ENCODE measurements at places on chromosomes 12 and 14.

DNA sequence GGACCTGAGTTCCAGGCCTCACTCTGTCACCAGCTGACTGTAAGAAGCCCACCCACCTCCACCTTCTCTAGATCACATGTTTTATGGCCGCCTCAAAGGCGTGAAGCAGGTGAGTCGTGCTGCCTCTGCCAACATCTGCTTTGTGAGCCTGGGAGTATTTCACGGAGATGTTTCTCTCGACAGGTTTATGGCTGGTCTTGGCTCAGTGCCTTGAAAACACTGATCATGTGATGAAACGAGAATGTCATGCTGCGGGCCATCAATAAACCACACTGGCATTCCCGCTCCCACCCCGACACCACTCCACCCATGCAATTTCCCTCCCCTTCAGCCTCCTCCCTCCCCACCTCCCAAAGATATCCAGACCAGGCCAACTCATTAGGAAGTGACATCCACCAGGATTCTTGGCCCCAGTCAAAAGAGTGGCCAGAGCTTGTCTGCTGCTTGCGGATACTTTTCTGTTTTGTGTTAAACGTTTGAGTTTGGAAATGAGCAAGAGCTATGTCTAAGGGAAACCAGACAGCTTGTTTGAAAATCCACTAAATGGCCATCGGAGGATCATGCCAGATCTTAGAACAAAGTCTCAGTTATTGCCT is 53.8 kb upstream of the NTF3 start:
- no peak for DNase-seq

GRCh38 chr14:30803185-30803584 is 71.2 kb upstream of the COCH start:
- DNase-seq = no peak

DNA sequence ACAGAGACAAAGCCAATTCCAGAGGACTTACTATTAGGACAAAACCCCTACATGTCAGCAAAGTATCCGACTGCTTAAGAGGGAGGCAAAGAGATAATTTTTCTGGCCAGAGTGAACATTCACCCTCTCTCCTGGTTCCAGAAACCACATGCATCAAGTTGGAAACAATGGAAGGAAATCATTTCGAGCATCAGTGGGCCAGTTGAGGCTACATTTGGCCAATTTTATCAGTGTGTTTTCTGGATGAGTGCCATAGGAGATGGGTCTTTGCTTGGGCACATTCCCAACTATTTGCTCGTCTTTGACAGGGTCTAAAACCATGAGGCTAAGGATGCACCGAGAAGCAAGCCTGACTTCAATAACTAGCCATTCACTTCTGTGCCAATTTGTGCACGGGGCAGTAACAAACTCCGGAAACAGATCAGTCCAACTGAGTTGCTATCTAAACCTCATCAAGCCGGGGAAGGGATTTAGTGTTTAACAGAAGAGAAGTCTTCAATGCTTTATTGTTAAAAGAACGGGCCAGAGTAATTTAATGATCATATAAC is 17.4 kb downstream of the EGLN3 start:
- no peak for DNase-seq

DNA sequence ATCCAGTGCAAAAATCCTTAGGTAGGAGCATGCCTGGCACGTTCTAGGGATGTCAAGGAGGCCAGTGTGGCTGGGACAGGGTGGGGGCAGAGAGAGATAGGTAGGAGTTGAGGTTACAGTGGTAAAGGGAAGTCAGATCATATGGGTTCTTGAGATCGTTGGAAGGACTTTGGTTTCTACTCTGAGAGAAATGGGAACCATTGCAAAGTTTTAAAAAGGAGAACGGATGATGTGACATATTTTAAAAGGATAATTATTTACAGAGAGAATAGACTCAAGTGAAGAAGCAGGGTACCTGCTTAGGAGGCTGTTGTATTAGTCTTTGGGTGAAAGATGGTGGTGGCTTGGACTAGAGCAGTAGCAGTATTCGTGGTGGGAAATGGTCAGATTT is 47.6 kb upstream of the ATP2B1 start:
- no peak for DNase-seq

- DNase-seq = no peak
Observed at GRCh38 chr12:118773956-118774723, 207.2 kb upstream of the SRRM4 start.

DNA sequence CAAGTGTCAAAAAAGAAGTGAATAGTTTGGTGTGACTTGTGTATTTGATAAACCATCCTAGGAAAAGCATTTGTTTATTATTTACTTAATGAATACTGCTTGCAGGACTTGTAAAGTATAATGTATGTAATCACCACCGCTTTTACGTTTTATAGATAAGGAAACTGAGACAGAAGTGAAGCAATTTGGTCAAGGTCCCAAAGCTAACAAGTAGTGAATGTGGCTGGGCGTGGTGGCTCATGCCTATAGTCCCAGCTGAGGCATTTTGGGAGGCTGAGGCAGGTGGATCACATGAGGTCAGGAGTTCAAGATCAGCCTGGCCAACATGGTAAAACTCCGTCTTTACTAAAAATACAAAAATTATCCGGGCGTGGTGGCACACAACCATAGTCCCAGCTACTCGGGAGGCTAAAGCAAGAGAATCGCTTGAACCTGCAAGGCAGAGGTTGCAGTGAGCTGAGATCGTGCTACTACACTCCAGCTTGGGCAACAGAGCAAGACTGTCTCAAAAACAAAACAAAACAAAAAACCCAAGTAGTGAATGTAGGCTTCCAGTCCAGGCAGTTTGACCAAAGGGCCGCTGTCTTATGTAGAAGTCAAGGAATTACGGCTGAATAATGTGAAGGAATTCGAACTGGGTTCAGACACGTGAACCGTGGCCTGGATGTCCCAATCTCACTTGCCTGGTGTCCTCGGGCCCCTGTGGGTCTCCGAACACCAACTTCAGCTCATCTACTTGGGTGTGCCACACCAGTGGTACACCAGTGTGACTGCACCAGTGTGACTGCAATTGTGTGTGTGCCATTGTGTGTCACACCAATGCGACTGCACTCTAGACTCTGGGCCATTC is 88.3 kb upstream of the MED13L start:
- no peak for DNase-seq

GRCh38 chr12:9364224-9365176 is 156.3 kb upstream of the PZP start:
- no peak for DNase-seq

DNA sequence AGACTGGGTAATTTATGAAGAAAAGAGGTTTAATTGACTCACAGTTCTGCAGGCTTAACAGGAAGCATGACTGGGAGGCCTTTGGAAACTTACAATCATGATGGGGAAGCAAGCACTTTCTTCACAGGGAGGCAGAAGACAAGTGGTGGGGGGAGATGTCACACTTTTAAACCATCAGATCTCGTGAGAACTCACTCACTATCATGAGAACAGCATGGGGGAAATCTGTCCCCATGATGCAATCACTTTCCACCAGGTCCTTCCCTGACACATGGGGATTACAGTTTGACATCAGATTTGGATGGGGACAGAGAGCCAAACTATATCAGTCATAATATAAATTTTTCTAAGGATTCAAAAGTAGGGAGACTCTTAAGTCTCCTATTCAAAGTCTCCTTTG is 46.0 kb downstream of the SPIC start:
- DNase-seq = no peak

Data from right hindlimb (tissue), 1 donor.